Astrocyte of the hippocampus (primary cell): ENCODE measurements at places on chromosomes 4 and X.

DNA sequence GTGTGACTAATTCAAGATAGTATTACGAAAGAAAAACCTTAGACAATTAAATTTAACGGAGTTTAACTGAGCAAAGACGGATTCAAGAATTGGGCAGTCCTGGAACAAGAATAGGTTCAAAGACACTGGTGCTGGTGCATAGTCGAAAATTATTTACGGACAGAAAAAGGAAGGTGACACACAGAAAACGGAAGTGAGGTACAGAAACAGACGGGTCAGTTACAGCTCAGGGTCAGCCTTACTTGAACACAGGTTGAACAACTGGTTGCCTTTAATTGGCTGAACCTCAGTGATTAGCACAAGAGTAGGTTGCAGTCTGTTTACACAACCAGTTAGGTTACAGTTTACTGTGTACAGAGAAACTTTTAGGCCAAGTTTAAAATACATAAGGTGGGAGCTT lies 31.5 kb downstream of the KLHL8 start:
- DNase-seq: no peak

DNA sequence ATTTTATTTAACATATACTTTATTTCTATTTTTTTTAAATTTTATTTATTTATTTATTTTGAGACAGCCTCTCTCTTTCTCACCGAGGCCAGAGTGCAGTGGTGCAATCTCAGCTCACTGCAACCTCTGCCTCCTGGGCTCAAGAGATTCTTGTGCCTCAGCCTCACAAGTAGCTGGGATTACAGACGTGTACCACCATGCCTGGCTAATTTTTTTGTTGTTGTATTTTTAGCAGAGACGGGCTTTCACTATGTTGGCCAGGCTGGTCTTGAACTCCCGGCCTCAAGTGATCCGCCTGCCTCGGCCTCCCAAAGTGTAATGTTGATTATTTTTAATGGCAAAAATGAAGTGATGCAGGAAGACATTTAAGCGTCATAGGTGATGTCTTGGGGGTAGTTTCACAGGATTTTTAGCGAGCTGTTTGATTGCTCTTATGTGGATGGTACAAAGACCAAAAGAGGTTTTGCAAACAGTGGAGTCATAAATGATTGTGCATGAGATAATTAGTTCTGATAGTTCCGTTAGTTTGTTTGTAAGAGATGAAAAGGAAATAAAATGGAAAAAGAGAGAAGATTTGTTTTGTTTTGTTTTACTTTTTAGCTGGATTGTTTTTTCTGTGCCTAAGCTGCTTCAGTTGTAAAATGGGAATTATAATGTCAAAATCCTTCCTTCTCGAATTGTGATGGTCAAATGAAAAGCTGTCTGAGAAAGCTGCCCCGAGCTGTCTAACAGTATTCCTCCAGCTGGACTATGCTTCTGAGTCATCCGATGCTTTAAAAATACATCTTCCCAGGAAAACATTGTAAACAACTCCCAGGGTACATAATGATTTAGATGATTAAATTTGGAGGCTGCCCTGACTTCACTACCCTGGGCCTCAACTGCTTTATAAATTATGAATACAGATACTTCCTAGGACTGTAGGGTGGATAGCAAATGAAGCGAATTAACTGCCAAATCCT lies 14.7 kb downstream of the RHOH start:
- no peak for DNase-seq

DNA sequence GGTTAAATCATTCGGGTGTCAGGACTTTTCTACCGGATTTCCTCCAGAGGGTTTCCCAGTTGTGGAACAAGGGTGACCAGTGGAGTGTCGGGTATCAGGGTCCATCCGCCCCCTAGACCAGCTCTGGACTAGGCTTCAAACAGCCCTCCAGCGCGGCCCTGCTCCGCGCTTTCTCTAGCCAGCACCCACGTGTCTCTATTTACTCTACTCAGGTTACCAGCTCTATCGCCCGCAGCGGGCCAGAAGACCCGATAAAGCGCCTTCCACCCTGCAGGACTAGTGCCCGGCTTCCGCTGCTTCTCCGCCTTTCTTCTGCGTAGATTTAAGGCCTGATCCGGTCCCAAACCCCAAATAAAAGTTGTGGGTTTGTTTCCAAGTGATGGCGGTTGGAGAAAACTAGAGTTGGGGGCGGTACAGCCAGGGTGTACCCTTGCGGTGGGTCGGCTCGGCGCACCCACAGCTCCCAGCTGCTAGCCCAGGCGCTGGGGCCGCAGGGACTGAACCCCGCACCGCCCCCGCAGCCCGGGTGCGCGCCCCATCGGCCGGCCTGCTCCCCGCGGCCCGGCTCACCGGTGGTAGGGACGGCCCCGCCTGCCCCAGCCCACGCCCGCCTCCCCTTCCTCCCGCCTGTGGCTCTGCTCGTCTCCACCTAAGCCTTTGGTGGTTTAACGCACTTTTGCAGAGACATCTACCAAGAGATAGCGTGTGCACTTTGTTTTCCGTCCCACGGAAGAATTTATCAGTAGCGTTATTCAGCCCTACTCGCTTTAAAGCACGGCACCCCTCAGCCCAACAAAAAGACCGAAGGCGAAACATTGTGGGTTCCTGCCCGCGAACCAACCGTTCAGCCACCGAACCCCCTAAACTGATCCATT lies 2.1 kb downstream of the LEF1 start:
- DNase-seq: peak; percentile 64

GRCh38 chrX:101062176-101062575 lies 10.3 kb upstream of the TRMT2B start:
- DNase-seq: peak; percentile 36
